Activated CD4-positive, CD25-positive, alpha-beta regulatory T cell treated with anti-CD3 and anti-CD28 coated beads, Interleukin-2, amount 50 U/mL, for 24 hours (primary cell): ENCODE measurements at places on chromosomes 1 and 21.
A peak's percentile ranks its signal among the peaks of the same experiment; 100 is the strongest.

GRCh38 chr1:222095606-222096475 is 354.0 kb upstream of the DUSP10 start:
- peak; percentile 60 for ATAC-seq

GRCh38 chr21:18759267-18759666 is 355.7 kb upstream of the TMPRSS15 start:
- ATAC-seq = no peak

DNA sequence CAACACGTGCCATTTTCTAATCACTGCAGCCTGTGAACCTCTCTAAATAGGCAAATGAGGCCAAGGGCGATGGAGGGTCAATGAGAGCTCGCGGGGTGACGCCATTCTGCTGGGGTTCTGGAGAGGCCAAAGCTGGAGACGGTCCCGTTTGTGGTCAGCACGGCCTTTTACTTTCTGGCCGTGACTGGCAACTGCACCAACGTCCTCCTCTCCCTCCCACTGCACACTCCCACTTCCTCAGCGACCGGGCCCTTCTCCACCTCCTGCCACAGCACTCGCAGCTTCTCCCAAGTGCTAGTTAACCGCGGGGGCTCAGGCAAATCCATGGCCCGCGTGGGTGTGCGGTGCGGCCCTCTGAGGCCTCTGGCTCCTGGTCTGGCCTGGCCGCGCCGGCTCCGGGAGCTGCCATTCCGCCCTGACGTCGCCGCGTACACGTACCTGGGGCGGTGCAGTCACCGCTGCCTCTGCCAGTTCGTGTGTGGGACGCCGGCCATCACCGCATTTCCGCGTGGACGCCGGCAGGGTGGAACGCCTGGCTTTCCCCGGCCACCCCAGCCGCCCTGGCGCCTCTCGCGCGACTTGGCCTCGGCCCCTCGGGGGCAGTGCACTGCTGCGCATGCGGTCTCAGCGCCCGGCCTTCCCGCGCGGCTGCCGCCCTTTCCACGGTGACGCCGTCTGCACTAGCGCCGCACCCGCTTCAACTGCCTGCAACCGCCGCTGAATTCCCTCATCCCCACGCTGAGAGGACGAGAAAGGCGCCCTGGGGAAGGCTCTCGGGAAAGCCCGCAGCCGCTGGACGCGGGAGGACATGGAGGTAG is 18.2 kb downstream of the OR2C3 start:
- no peak for ATAC-seq

DNA sequence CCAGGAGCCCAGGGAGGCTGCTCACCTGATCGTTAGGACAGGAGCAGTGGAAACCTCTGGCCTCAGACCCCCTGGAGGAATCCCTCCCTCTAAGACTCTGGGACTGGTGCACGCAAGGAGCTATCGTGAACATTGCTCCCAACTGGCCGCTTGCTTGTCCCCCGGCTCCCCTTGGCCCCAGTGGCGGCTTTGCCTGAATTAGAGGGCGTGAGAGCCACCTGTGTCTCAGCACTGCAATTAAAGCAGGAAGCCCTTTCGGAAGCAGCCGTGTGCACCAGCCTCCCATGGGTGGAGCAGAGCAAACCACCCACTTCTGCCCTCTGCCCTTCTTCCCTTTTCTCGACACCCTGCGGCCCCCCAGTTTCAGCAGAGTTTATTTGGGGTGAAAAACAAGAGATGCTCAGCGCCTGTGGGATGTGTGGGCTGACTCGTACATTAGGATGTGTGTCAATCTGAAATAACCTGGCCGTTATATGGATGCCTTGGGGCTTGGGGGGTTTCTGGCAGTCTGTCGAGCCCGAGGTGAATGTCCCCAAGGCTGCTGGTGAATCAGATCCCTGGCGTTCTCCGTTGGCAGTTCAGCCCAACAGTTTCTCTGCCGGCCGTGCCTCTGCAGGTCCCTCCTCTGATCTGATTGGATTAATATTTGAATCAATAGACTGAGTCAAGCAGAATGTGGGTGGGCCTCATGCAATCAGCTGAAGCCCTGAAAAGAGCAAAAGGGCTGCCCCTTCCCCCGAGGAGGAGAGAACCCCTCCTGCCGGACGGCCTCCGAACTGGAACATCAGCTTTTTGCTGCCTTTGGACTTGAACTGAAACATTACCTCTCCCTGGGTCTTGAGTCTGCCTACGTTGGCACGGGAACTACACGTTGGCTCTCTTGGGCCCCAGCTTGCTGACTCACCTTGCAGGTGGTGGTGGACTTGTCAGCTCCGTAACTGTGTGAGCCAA is 7.3 kb upstream of the UMODL1 start:
- peak; percentile 78 for ATAC-seq

- ATAC-seq = no peak
Measured at GRCh38 chr21:16873176-16873575, 639.7 kb upstream of the CXADR start.

GRCh38 chr1:106975944-106976343 is 80.5 kb upstream of the PRMT6 start:
- no peak for ATAC-seq

GRCh38 chr1:235450886-235451483 is 53.3 kb downstream of the B3GALNT2 start:
- no peak for ATAC-seq

GRCh38 chr1:201328576-201328975 is 45.3 kb downstream of the PKP1 start:
- ATAC-seq = no peak

DNA sequence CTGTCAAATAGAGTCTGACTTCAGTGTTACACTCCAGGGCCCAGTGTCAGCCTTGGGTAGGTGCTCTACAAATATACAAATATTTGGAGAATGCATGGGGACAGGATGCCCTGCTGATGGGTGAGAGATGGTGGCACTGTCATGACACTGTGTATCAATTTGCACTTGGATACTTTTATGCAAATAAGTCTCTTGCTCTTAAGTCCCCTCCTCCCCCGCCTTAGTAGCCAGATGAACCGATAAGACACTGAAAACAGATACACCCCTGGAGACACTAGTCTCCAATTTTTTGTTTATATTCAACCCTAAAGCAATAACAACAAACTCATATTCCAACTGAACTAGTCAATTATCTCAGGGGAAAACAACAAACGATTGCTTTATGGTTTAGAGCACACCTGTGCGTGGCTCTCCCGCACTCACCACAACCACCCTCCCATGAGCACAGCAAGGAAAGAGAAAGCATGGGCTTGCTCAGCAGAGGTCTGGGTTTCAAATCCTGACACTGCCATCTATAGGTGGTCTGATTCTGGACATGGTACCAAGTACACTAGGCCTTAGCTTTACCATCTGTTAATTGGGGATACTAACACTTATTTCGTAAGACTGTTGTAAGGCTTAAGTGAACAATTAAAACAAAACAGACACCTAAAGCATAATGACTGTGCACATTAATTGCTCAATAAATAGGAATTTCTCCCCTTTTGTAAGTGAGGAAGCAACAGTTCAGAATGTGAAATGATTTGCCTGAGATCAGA is 50.3 kb downstream of the HIVEP3 start:
- peak; percentile 80 for ATAC-seq

GRCh38 chr1:52911541-52911940 is 10.0 kb downstream of the ECHDC2 start:
- ATAC-seq = no peak

GRCh38 chr1:6547301-6547700 is 7.0 kb downstream of the NOL9 start:
- no peak for ATAC-seq

DNA sequence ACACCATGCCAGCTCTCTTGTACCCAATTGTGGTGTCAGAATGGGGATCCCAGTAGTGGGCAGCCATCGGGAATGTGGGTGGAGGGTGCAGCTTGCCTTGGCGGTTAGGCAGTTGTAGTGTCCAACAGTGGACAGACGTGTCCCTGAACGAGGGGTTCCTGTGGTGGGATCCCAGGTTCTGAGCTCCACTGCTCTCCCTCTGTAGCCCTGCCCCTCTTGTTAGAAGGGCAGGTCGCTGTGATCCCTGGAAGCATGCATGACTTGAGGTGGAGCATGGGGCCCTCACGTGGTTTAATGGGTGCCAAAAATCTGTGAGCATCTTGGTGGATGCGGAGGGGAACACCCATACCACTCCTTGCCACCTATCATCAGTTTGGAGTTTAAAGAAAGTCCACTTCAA is 4.3 kb downstream of the GALNT2 start:
- ATAC-seq = no peak

GRCh38 chr1:207328004-207328403 is 6.5 kb downstream of the CD55 start:
- ATAC-seq = no peak

GRCh38 chr1:87718241-87718950 is 389.7 kb downstream of the LMO4 start:
- ATAC-seq = no peak

DNA sequence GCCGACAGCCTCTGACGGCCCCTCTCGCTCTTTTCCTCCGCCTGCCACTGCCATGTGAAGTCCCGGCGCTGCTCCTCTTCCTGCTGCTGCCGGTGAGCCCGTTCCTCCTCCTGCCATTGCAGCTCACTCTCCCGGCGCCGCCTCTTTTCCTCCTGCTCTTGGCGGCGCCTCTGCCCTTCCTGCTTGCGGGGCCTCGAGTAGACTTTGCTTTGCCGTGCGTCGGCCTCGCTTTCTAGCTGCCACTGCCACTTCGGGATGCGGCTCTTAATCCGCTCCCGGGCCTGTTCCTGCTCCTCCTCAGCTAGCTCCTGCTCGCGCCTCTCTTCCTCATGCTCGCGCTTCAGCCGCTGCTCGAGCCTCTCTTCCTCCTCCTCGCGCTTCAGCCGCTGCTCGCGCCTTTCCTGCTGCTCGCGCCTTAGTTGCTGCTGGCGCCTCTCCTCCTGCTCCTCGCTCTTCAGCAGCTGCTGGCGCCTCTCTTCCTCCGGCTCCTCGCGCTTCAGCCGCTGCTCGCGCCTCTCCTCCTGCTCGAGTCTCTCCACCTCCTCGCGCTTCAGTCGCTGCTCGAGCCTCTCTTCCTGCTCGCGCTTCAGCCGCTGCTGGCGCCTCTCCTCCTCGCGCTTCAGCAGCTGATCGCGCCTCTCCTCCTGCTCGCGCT is 4.3 kb downstream of the TCHH start:
- ATAC-seq = peak; percentile 61

- no peak for ATAC-seq
Measured at GRCh38 chr1:243490748-243491686, 235.2 kb downstream of the SDCCAG8 start.

- ATAC-seq = no peak
Measured at GRCh38 chr1:209291715-209292114, 291.8 kb upstream of the CAMK1G start.

GRCh38 chr1:149917571-149918144 is at the start of gene SV2A:
Gene SV2A, minus strand, starts transcription at chr1:149917844. Its CDS starts 4,004 bp downstream, at chr1:149913840.
- peak; percentile 57 for ATAC-seq

GRCh38 chr1:7103874-7104273 is 318.6 kb downstream of the CAMTA1 start:
- no peak for ATAC-seq

GRCh38 chr1:22704440-22705067 is 6.1 kb upstream of the EPHB2 start:
- ATAC-seq = peak; percentile 97
